ENCODE measurements at places on chromosomes 5 and 9.

DNA sequence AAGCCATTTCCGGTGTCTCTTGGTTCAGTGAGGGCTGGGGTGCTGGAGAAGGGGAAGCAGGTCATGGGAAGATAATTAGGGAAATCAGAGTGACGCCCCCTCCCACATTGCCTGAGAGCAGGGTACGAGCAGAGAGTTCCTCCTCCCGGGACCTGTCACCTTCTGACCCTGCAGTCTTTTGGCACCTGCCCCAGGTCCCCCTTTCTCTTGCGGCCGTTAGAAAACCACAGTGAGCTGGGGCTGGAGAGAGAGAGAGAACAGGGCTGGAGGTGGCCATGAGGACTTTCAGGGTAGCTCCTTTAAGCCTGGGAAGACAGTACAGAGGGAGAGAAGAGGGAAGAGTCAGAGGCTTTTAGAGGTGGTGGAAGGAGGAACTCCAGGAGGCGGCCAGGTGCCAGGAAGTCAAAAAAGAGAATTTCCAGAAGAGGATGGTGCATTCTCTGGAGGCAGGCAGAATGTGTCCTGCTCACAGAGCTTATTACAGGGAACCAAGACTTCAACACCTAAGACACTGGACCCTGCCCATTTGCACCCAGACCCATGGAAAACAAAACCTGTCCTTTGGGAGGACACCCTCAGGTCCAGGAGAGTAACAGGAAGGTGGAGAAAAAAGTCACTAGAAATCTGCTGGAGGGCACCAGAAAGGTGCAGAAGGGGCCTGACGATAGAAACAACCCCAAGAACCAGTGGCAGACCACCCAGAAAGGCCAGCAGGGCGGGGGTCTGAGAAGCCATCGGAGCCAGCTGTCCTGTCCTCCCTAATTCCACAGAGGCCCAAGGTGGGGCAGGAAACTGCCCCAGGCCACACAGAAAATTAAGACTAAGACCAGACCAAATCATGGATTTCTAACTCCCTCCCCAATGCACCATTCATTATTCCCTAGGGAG lies 6.5 kb upstream of the ACSL6 start:
- DNase-seq: no peak

DNA sequence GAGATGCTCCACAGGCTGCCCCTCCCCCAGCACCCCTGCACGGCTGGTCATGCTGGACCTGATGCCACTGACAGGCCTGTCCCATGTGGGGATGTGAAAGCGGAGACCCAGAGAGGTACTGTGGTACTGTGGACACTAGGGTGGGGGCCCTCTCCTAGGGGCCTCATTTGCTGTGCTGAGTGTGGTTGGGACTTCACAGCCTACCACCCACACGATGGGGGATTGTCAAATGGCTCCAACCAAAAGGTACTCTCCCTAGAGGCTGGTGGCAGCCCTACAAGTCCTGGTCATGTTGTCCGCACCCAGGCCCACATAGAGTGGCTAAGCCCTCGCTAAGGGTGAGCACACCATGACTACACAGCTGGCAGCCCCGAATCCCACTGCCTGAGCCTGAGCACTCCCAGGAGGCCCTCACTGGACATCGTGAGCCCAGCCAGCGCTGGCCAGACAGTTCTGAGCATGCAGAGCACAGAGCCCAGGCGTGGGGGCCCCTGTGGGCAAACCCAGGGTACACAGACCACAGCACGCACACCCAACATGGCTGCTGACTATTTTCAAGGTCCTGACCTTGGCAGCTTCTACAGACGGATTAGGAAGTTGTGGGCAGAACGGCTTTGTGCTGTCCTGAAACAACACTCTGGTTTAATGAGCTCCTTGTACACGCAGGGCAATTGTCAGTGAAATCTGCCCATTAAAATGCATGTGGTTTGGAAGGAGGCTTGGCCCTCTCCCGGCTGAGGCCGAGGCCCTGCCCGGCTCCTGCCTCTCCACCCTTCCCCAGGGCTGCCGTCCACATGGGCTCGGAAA lies 214.1 kb downstream of the HSPA4 start:
- no peak for DNase-seq

GRCh38 chr9:5696884-5697283 lies 68.0 kb downstream of the RIC1 start:
- no peak for DNase-seq

DNA sequence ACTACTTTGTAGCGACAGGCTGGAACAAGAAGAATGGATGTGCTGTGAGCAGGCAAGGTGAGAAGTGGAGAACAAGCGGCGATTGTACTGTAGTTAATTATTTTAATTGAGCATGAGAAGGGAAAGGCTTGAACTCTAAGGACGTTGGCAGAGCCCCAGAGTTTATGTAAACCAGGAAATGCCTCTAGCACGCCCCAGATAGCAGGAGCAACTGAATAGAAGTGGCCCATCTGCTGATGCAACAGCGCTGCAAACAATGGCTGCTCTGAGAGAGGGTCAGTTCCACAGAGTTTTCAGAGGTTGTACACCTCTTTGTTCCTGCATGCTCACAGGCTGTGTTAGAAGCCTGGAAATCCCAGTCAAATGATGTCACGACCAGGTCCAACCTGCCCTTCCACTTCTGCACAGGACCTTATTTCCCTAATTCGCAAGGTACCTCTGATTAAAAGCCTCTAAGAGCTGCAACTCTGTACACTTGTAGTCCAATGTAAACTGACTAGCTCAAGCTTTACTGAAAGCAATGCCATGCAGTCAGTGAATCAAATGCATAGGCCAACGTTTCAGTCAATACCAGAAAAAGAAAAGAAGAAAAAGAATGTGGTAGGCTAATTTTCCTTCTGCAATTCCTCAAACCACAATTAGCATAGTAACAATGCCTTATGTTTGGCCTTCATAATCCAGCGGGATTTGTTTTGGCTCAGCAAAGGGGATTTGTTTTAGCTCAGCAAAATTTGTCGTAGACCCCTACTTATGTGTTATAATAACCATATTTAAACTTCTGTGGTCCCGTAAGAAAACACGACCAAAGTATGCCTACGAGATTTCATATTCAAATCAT lies 119.6 kb upstream of the RETREG1 start:
- peak; percentile 49 for DNase-seq

- no peak for DNase-seq
These were observed 35.9 kb downstream of the STOM start for GRCh38 chr9:121333950-121334773.

DNA sequence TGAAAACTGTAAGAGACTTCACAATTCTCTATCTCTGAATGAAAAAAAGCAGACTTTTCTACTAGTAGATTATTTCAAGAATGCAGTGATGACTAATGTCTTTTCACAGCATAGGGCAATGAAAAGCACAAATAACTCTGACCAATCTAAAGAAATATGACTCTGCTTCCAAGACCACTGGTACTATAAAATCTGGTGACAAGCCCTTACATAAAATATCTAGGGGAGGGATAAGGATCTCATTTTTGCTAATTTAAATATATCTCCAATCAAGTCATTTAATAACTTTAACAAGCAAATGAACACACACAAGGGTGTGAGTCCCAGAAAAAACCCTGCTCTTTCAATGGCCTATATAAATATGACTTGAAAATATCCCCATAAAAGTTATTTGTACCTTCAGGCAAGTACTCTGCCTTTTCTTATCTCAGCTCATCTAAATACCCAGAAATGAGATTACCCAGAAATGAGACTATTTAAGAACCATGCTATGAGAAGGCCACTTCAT lies 105.2 kb downstream of the GNAQ start:
- no peak for DNase-seq

- DNase-seq: no peak
These were observed 40.6 kb downstream of the IRX2 start for GRCh38 chr5:2710910-2711309.

DNA sequence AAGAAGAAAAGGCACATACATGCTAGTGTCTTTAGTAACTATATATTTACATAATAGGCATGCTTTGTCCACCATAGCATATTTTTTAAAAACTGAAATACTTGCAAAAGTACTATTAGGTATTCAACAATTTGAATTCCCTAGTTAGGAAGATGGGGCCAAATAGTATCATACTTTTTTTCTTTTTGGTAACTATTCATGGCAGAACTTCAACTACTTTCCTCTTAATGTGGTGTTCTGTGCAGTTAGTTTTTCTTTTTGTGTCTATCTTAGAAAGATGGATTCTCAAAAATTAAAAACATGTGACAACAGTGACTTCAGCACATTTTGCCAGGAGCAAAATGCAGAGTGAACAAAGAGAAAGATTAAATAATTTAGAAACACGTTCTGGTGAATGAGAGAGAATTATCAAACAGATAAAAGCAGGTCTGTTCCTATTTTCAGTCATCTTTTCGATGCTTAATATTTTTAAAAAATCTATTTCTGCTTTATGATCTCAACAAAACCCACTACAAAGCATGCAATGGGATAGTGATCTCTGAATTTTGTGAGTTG lies 341.1 kb downstream of the ARL15 start:
- DNase-seq: peak; percentile 48

GRCh38 chr9:34600908-34601307 lies 11.0 kb downstream of the RPP25L start:
- no peak for DNase-seq
